ENCODE measurements at places on chromosomes 3 and 15. TPM values are rescaled to one million over a fixed set of nuclear protein-coding genes. Genes with fewer than 3 reads are reported as not detected.

The CPLX3 gene
- not detected for total RNA-seq

- no peaks in the 10 kb centered on the region for H3K27me3 ChIP-seq
- H3K4me3 ChIP-seq: no peak overlapping the region
- no peak overlapping the region for H3K27ac ChIP-seq
- no peak for DNase-seq
These were observed 343.0 kb upstream of the PLSCR5 start for GRCh38 chr3:146948186-146948585.

DNA sequence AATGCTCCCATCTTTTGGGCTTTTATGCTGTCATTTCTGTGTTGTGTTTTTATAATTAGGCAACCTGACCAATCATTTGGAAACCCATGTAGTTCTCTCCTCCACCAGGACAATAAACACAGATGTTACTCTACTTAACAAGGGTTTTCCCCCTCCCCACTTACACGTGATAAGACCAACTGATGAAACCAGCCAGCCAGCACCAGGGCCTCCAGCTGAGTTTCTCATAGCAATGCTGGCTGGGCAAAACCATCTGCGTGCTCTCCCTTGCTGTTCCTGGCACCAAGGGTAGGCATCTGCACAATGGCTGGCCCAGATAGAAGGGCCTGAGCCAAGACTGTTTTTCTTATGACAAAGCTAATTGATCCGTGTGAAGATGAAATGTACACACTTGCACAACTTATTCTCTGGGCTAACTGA lies 310.4 kb downstream of the PLCL2 start:
- H3K36me3 ChIP-seq: no peaks in the 10 kb centered on the region
- H3K4me3 ChIP-seq: no peak overlapping the region
- H3K27ac ChIP-seq: no peak overlapping the region
- no peaks in the 10 kb centered on the region for H3K4me1 ChIP-seq
- H3K27me3 ChIP-seq: no peaks in the 10 kb centered on the region
- peak; percentile 52 for DNase-seq

DNA sequence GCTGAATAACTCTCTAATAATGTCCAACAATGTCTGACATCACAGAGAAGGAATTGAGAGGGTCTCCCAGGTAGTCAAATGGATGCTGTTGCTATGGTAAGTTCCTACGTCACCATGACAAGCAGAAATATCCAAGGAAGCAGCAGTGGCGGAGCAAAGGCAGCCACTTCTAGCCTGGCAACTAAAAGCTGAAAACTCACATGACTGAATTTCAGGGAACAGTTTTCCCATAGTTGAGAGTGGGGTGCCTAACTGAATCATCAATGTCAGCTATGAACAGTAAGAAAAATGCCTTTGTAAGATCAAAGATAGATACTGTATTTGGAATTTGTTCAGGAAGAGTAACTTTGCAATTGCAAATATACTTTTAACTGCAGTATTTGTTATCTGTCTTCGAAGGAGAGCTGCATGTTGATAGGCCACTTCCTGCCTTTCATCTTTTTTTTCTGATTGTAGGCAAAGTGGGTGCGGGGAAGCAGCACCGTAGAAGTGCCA lies 161.7 kb downstream of the BBX start:
- H3K27me3 ChIP-seq: no peaks in the 10 kb centered on the region
- H3K36me3 ChIP-seq: no peaks in the 10 kb centered on the region
- H3K4me3 ChIP-seq: no peak overlapping the region
- H3K4me1 ChIP-seq: no peaks in the 10 kb centered on the region

The ZNF592 gene
- total RNA-seq: 39.1 TPM

DNA sequence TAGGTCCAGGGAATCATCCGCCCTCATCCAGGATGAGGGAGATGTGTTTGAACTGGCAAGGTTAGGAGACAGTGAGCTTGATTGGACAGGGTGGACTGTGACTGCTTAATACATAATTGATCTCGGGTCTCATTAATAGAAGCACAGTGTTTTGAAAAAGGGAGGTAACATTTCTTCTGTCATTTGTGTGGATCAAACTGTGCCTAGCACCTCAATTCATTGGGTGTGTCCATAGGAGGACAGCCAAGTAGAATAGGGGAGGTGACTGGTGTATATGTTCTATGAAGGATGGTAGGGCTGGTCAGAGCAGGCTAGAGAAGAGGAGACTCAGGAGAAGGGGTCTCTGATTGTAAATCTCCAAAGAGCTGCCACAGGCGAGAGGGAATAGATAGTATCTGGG lies 2.8 kb upstream of the INSYN1 start:
- no peaks in the 10 kb centered on the region for H3K36me3 ChIP-seq
- H3K27ac ChIP-seq: no peak overlapping the region
- H3K4me3 ChIP-seq: no peak overlapping the region
- H3K27me3 ChIP-seq: no peaks in the 10 kb centered on the region

The TM4SF4 gene
- 500 TPM for total RNA-seq

The LCTL gene
- not detected for total RNA-seq

GRCh38 chr3:138768125-138768524 lies 66.6 kb downstream of the PIK3CB start:
- DNase-seq: no peak
- H3K4me1 ChIP-seq: no peaks in the 10 kb centered on the region
- H3K27ac ChIP-seq: no peak overlapping the region
- no peak overlapping the region for H3K4me3 ChIP-seq
- H3K27me3 ChIP-seq: no peaks in the 10 kb centered on the region

- H3K36me3 ChIP-seq: no peaks in the 10 kb centered on the region
- H3K27ac ChIP-seq: no peak overlapping the region
- no peak for DNase-seq
- no peak overlapping the region for H3K4me3 ChIP-seq
- no peaks in the 10 kb centered on the region for H3K27me3 ChIP-seq
These were observed 9.8 kb upstream of the WWTR1 start for GRCh38 chr3:149667576-149667975.

DNA sequence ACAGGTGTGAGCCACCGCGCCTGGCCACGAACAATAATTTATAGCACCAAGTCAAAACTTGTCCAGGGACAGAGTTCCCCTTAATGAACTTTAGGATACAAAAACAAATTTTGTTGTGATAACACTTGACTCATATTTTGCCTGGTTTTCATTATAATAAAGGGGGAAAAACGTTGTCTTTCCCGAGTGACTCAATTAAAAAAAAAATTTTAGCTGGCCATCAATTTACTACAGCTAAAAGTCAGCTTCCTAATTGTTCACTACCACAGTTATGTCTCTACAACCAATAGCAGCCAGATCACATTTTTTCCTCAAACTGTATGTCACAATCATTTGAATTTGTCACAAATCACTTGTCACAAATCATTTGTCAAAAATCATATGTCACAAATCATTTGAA lies 116.0 kb downstream of the P3H2 start:
- DNase-seq: no peak
- no peaks in the 10 kb centered on the region for H3K27me3 ChIP-seq
- H3K4me3 ChIP-seq: no peak overlapping the region
- no peaks in the 10 kb centered on the region for H3K36me3 ChIP-seq

DNA sequence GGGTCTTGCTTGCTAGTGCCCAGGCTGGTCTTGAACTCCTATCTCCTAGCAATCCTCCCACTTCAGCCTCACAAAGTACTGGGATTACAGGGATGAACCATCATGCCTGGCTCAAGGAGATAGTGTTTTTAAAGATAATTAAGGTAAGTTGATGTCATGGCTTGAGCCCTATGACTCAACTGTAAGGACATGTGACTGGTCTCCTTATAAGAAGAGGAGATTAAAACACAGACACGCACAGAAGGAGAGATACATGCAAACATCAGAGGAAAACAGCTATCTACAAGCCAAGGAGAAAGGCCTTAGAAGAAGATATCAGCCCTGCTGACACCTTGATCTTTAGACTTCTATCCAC lies 220.4 kb upstream of the GADL1 start:
- H3K27me3 ChIP-seq: no peaks in the 10 kb centered on the region
- H3K4me3 ChIP-seq: no peak overlapping the region
- H3K27ac ChIP-seq: no peak overlapping the region
- DNase-seq: no peak

The NLGN1 gene
- total RNA-seq: 0.18 TPM

GRCh38 chr3:157876556-157876955 lies 229.7 kb downstream of the SHOX2 start:
- H3K27ac ChIP-seq: no peak overlapping the region
- no peak overlapping the region for H3K4me3 ChIP-seq
- H3K4me1 ChIP-seq: no peaks in the 10 kb centered on the region
- H3K36me3 ChIP-seq: no peaks in the 10 kb centered on the region

GRCh38 chr3:106004826-106005225 lies 136.0 kb upstream of the CBLB start:
- H3K27me3 ChIP-seq: no peaks in the 10 kb centered on the region
- H3K4me3 ChIP-seq: no peak overlapping the region

- no peaks in the 10 kb centered on the region for H3K4me1 ChIP-seq
- H3K4me3 ChIP-seq: no peak overlapping the region
- no peaks in the 10 kb centered on the region for H3K27me3 ChIP-seq
These were observed 374.2 kb downstream of the PLCL2 start for GRCh38 chr3:17258823-17259436.

GRCh38 chr3:129341331-129342141 lies 62.9 kb downstream of the HMCES start:
- no peaks in the 10 kb centered on the region for H3K4me1 ChIP-seq
- H3K36me3 ChIP-seq: no peaks in the 10 kb centered on the region
- H3K4me3 ChIP-seq: no peak overlapping the region
- DNase-seq: no peak

DNA sequence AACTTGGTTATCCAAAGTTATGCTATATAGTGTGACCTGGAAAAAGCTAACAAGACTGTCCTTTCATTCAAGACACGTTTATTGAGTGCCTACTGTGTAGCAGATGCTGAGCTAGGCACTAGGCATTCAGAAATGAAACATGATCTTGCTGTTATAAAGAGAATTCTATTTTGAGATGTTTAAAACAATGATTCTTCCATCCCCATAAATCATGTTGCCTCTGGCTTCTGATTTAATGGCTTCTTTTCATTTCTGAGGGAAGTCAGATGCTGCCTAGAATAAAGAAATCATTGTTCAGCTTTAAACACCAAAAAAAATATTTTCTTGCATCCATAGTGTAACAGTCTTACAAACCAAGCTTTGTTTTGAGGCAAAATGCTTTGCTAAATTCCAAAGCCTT lies 620.9 kb upstream of the UBE2E2 start:
- DNase-seq: no peak
- no peaks in the 10 kb centered on the region for H3K36me3 ChIP-seq
- no peak overlapping the region for H3K27ac ChIP-seq
- no peak overlapping the region for H3K4me3 ChIP-seq
- no peaks in the 10 kb centered on the region for H3K27me3 ChIP-seq
- H3K4me1 ChIP-seq: no peaks in the 10 kb centered on the region

GRCh38 chr15:74616366-74616939 lies 817 bp downstream of the CLK3 start:
- H3K27ac ChIP-seq: peak overlapping the region; percentile 98
- H3K36me3 ChIP-seq: no peaks in the 10 kb centered on the region
- H3K4me3 ChIP-seq: peak overlapping the region; percentile 71
- peaks cover 14% of the 10 kb centered on the region for H3K4me1 ChIP-seq

DNA sequence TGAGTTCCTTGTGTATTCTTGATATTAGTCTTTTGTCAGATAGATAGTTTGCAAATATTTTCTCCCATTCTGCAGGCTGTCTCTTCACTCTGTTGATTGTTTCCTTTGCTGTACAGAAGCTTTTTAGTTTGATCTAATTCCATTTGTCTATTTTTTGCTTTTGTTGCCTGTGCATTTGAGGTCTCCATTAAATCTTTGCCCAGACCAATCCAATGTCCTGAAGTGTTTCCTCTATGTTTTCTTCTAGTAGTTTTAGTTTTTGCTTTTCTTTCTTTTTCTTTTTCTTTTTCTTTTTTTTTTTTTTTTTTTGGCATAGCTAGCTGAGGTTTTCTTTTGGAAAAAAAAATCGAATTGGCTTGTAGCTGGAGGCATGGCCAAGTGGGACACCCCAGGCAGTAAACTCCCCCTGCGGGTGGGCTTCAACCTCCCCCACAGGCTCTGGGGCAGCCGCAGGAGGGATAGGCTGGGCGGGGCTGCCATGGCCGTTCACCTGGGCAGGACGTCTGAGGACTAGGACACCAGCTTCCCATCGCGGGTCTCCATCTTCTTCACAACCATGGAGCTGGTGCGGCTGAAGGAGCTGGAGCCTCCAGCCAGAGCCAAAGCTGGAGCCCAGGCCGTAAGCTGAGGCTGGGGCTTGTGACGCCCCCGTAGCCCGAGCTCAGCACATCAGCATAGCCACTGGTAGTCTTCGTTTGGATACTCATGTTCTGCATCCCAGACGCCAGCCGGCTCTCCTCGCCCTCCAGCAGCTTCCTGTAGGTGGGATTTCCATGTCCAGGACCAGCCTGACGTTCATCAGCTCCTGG lies 16.2 kb upstream of the PSTPIP1 start:
- no peaks in the 10 kb centered on the region for H3K36me3 ChIP-seq
- no peaks in the 10 kb centered on the region for H3K4me1 ChIP-seq
- no peak overlapping the region for H3K27ac ChIP-seq
- DNase-seq: no peak
- no peak overlapping the region for H3K4me3 ChIP-seq

- H3K4me3 ChIP-seq: no peak overlapping the region
- no peak overlapping the region for H3K27ac ChIP-seq
- no peaks in the 10 kb centered on the region for H3K36me3 ChIP-seq
- no peak for DNase-seq
These were observed 25.5 kb upstream of the ESYT3 start for GRCh38 chr3:138408751-138409570.

GRCh38 chr3:30924763-30925162 lies 30.3 kb upstream of the GADL1 start:
- DNase-seq: no peak
- H3K27ac ChIP-seq: no peak overlapping the region
- H3K4me1 ChIP-seq: no peaks in the 10 kb centered on the region
- no peak overlapping the region for H3K4me3 ChIP-seq
- no peaks in the 10 kb centered on the region for H3K27me3 ChIP-seq
- no peaks in the 10 kb centered on the region for H3K36me3 ChIP-seq

GRCh38 chr15:66938114-66938830 lies 127.1 kb upstream of the SMAD3 start:
- H3K27ac ChIP-seq: no peak overlapping the region
- H3K27me3 ChIP-seq: no peaks in the 10 kb centered on the region
- H3K36me3 ChIP-seq: no peaks in the 10 kb centered on the region
- no peaks in the 10 kb centered on the region for H3K4me1 ChIP-seq
- no peak for DNase-seq
- no peak overlapping the region for H3K4me3 ChIP-seq

The TMEM45A gene
- not detected for total RNA-seq
